ENCODE measurements at places on chromosomes 5 and 9.

DNA sequence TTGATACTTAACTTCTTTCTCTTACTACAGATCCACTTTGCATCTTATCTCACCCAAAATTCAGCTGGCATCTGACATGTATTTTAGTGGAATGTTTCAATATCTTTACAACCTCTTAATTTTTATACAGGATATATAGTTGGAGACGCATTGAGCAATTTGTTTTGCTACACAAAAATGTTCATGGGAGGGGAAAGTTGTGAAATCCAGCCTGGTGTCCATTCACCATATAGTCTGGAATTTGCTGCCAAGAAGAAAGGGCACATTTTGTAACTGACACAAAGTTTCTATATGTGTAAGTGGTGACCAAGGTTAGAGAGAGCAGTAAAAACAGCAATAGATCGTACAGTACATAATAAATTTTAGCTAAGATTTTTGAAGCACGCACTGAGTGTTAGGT, 14.0 kb upstream of the CHD1 start:
- DNase-seq: no peak

DNA sequence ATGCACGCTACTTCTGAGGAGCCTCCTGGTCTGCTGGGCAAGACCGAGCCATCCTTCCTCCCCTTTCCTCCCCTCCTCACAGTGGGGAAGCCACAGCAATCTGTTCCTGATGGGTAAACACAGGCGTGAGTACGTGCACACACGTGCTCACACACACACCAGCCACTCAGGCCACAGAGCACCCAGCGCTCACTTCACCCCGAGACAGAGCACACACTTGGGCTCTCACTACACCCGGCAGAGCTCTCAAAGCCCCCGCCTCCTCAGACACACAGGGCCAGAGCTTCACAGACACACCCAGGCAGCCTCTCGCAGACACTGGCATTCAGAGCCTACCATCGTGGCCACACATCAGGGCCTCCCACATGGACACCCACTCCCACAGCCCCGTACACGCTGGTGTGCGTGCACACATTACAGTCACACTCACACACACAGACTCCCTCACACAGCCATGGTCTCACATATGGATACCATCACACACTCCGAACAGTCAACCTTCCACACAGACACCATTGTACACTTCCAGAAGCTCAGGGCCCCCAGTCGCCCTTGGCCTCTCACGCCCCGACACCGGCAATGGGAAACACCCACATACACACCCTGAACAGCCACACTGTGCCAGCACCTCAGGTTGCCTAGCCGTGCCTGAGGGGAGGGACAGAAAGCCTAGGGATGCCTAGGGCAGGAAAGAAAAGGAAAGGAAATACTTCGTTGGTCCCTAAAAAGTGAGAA, 13.5 kb downstream of the CNTFR start:
- no peak for DNase-seq

GRCh38 chr5:103346162-103346748, 87.7 kb downstream of the MACIR start:
- DNase-seq: no peak

- DNase-seq: no peak
Measured at GRCh38 chr9:94995048-94995693, 268.7 kb downstream of the AOPEP start.

GRCh38 chr5:88401686-88402085, 133.0 kb upstream of the TMEM161B start:
- DNase-seq: no peak

GRCh38 chr5:151083081-151083676, 2.3 kb upstream of the TNIP1 start:
- DNase-seq: no peak

Measured in lung microvascular endothelial cell (primary cell).